HFFc6 (cell line): ENCODE measurements at places on chromosomes 7 and 10. TPM values are rescaled to one million over a fixed set of nuclear protein-coding genes. Genes with fewer than 3 reads are reported as not detected.

CCT6A gene
- total RNA-seq, result 153 to 191 TPM (median 184 TPM) in 3 replicates

FGL2 gene
- not detected in 3 replicates for total RNA-seq

DNA sequence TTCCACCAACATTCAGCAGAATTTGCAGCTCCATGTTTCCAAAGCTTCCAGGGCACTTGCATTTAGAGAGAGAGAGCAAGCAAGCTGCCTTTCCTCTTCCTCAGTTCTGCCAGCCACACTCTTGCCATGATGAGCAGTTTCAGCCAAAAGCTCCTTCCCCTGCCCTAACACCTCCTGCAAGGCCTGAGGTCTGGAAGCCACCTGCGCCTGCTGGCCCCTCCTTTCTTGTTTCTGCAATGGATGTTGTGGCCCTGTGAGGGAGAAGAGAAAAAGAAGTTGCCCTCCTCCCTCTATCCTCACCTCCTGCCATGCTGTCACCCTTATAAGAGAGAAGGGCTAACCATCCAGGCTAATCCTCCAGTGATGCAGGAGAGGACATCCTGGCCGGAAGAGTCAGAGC lies 48.7 kb downstream of the IKZF1 start:
- no peak for DNase-seq

DNA sequence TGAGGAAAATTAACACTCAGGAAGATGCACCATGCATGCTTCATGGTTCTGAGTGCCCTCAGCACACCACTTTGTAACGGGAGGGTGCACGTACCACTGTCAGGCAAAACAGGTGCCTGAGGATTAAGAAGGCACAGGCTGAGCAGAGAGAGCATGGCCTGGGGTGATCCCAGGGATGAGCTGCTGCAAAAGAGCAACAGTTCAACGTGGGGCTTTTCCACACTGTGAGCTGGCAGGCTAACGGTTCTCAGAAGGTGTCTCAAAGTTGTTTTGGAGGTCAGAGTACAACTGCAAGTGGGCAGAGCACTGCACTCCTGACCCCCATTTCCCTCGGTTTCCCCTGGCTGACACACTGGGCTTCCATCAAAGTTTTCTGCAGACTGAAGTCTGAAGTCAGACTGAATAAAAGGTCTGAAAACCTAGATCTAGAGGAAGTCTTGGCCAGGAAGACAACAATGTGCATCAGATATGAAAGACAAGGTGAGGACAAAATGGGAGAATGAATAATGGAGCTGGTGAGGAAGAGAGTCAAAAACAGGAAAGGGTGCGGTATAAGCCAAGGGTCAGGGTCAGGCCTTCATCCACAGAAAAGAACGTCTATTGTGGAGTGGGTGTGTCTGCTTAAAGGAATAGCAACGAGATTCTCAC lies 20.5 kb downstream of the ZNF438 start:
- DNase-seq, result no peak

GRCh38 chr10:122143238-122143841 lies 127.8 kb upstream of the BTBD16 start:
- no peak for DNase-seq

DNA sequence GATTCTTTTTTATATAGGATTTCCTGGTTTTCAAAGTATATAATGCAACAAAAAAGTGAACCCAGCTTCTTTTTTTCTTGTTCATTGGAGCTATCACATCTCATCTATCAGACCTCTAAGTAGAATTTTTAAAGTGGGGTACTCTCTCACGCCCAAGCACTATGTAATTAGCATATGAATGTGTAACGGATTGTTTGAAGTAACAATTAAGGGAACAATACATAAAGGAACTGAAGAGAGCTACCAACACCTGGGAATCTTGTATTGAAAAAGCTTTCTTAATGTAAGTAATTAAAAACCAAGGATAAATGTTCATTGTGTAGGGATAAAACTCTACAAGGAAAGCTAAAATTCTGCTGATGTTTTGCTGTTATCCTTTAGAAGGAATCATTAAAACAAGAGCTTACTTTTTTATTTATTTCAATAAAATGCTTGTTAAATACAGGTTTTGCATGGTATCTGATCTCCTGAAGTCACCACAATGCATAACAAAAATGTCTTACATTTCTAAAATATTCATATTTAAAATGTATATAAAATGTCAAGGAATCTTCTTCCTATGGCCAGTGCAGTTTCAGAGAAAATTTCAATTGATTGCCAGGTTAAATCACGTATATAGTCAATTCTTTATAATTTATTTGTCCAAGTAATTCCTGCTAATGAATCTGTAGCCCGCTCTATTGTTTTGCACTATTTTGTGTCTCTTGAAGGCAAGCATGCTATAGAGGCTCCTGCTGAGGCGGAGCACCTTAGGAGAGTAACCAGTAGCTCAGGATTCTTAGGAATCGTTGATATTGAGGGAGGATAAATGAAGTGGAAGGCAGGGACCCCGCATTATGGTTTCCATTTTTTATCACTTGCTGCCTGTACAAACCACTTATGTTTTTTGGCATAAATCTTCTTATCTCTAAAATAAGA lies 51.6 kb downstream of the PTPRZ1 start:
- DNase-seq, result no peak

GRCh38 chr7:18936265-18936664 lies 181.2 kb downstream of the TWIST1 start:
- DNase-seq, result no peak

DNA sequence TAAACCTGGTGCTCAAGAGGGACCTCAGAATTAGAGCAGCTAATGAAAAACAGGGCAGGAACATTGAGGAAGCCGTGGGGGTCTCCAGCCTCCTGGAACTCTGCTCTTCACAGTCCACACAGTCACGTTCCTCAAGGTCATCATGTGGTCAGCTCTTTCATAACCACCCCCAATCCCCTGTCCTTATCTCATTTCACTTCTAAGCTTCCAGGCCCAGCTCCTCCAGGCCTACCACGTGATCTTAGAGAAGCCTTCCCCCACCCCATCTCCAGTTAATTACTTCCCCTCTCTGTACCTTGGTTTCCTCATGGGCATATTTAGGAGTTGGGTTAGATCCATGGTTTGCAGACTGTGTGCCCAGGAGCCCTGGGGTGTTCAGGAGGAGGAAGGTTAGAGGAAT lies 106.4 kb upstream of the TCF7L2 start:
- no peak for DNase-seq

DNA sequence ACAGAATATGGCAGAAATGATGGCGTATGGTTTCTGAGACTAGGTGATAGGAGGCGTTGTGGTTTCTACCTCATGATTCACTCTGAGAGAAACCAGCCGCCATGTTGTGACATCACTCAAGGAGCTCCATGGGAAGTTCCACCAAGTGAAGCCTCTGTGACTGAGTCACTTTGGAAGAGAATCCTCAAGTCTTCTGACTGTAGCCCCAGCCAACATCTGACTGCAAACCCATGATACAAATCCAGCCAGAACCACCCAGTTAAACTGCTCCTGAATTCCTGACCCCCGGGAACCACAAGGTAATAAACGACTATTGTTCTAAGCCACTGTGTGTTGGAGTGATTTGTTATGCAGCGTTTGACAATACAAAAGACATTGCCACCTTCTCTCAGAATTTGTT lies 91.1 kb upstream of the CARD11 start:
- DNase-seq, result no peak
